Activated CD8-positive, alpha-beta memory T cell treated with anti-CD3 and anti-CD28 coated beads, Interleukin-2, amount 50 U/mL, for 4 hours (primary cell): ENCODE measurements at places on chromosomes 3 and 15.

DNA sequence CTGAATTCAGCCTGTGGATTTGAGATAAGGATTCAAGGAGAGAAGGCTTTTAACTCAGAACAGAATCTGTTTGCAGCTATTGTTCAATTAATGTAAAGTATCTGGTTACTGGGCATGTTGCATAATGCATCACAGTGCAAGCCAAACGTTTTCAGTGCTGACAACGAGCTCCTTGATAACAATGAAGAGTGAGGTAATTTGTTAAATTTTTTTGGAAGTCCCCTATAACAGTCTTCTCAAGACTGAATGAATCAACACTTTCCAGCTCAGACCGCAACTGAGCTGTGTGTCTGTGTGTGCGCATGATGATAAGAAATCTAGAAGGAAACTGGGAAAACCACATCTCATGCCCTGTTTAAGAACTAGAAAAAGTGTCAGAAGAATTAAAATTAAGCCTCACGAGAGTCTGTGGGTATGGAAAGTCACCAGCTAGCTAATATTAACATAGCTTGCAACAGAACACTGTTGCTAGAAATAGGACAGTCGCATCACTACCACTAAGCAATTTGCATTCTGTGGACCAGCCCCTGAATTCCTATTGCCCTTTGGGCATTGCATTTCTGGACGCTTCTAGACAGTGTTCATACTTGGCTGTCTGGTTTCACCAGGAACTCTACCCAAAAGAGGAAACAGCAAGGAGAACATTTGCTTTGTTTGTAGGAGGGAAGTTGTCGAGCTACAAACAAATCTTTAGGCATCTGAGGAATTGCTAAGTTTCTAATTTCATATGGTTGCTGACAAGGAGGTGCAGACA lies 43.7 kb upstream of the ATP2C1 start:
- DNase-seq: peak; percentile 19

DNA sequence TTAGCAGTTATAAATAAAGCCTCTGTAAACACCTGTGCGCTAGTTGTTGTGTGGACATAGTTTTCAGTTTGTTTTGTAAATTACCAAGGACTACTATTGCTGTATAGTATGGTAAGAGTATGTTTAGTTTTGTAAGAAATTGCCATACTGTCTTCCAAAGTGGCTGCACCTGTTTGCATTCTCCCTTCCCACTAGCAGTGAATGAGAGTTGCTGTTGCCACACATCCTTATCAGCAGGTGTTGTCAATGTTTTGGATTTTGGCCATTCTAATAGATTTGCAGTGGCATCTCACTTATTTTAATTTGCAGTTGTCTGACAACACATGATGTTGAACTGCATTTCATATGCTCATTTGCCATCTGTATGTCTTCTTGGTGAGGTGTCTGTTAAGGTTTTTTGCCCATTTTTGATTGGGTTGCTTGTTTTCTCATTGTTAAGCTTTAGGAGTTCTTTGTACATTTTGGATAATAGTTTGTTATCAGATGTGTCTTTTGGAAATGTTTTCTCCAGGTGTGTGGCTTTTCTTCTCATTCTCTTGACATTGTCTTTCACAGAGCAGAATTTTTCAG lies 14.9 kb downstream of the TCAIM start:
- no peak for DNase-seq

GRCh38 chr15:92460023-92460422 lies 66.3 kb downstream of the ST8SIA2 start:
- no peak for DNase-seq

- no peak for DNase-seq
These were observed 149.0 kb downstream of the MAGI1 start for GRCh38 chr3:65889707-65890099.

GRCh38 chr15:64096668-64097384 lies 1.0 kb downstream of the SNX1 start:
- DNase-seq: no peak

- DNase-seq: no peak
These were observed 770.2 kb upstream of the ALCAM start for GRCh38 chr3:104596551-104596950.

DNA sequence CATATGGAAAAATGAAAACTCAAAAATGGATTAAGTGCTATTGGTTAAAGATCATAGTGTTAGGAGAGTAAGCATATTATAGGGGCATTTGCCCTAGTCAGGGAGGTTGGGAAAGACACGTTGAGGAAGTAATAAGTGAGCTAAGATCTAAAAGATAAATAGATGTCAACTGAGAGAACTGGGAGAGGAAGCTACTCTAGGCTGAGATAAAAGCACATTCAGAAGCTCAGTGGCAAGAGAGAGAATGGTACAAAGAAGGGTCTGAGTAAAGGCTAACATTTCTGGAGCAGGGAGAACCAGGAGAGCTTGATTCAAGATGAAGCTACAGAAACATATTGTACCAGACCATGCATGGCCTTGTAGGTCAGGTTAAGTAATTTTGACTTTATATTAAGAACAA lies 63.9 kb downstream of the TRPC1 start:
- DNase-seq: no peak

- DNase-seq: no peak
These were observed 391.4 kb downstream of the KCNH8 start for GRCh38 chr3:19539518-19540392.
